GM10248 (cell line): ENCODE measurements at places on chromosomes 11 and 22.
A peak's percentile ranks its signal among the peaks of the same experiment; 100 is the strongest.

DNA sequence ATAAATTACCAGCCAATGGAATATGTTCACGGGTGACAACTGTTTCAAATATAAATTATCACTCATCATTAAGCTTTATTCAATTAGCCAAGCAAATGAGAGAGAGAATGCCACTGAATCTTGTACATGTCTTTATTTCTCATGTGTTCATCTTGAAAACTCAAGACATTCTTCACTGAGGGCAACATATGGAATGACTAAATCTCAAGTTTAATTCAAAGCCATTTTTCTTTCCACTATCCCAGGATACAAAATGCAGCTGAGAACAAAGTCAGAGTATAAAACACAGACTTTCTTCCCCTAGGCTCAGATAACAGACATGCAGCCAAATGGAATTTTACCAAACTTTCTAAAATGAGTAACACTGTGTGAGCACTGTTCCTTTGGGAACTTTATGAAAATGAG, 12.1 kb upstream of the BBOX1 start:
- no peak for DNase-seq

DNA sequence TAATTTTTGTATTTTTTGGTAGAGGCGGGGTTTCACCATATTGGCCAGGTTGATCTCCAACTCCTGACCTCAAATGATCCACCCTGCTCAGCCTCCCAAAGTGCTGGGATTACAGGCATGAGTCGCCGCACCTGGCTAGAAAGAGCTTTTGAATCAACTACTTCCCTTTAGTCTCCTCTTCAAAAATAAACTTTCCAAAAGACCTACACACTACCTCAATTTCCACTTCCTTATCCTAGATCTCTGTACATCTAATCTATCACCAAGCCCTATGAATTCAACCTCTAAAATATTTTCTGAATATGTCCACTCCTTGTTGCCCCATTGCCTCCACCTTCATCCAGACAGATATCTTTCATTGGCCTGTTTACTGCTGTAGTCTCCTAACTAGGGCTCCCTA, 13.1 kb upstream of the DDX6 start:
- DNase-seq = no peak

DNA sequence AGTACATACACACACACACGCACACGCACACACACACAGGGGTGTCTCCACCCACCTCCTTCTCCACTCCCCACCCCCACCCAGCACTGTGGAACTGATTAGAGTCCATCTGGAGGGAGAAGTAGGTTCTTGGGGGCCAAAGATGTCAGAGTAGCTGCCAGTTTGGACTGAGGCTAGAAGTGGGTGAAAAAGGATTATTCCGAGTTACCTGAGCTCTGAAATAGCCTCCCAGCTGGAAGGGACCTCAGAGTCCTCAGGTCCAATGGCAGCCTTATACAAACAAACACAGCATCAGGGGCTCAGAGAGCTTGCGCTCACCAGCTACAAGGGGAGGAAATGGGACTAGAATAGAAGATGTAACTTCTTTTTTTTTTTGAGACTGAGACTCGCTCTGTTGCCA, 20.8 kb downstream of the IL10RA start:
- DNase-seq = no peak

GRCh38 chr11:6191742-6192141, 7.3 kb upstream of the OR52W1 start:
- no peak for DNase-seq

DNA sequence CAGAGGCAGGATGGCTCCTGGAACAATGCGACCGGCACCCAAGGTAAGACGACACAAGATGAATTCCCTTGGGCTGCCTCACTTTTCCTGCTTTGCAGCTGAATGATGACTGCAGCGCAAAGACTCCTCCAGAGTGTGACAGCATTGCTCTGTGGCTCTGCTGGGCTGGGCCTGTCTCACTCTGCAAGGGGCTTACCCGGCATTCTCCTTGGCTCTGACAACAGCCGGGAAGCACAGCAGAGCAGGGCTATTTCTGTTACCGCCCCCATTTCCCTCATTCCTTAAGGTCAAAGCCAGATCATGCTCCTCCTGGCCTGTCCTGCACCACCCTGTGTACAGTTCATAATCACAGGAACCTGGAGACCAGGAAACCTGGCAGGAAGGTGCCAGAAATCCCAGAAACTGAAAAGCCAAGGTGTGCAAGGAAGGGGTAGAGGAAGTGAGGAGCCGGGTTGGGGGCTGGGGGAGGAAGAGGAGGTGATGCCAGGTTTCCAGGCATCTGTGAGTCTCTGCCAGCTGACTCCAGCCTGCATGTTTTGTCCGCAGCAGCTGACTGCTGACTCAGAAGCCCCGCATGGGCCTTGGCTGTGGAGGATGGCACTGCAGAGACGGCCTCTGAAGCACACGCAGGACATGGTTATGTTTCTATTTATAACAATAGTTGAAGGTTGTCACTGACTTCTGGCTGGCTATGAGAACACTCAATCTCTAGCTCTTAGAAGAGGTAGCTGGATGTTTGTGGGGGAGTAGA, 113.6 kb downstream of the MICAL3 start:
- DNase-seq = no peak

DNA sequence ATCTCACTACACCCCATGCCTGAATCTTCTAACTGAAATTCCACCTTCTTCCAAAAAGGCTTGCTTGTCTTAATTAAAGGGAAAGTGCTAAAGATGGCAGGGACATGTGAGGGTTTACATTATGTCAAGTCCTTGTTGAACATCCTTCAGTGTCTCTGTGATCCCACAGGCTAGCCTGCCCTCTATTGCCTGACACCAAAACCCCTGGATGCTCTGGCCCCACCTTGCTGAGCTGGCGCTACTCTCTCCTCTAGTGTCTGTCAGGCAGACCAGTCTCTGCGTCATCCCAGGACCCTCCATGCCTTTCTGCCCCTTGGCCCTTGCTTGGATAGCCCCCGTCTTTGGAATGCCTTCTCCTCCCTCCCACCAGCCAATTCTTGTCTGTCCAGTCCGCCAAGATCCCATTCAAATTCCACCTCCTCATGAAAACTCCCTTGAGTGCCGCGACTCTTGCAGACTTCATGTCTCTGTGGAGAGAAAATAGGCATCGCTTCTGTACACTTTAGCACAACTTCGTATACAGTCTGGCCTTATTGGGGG, 69.3 kb downstream of the PKNOX2 start:
- DNase-seq = no peak

- DNase-seq = no peak
Measured at GRCh38 chr11:129643031-129643721, 172.5 kb upstream of the TMEM45B start.

DNA sequence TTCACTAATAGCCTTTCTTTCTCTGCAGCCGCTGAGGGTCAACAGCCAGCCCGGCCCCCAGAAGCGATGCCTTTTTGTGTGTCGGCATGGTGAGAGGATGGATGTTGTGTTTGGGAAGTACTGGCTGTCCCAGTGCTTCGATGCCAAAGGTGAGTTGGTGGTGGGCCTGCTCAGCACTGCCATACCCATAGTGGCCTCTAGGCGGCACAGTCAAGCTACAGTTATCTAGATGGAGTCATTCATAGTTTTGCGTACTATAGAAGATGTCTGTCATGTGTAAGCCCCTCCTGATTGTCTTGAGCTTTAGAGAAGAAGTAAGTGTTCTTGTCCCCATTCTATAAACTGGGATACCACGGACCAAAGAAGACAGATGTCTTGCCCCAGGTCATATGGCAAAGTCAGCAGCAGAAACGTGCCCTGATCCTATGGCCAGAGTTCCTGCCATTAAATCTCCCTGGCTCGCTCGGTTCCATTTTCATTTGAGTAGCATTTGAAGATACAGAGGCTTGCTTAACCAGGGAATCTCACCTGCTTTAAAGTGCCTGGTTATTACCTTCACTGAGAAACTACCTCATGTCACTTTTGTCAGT, 42.1 kb upstream of the CRTAM start:
- DNase-seq = peak; percentile 68

DNA sequence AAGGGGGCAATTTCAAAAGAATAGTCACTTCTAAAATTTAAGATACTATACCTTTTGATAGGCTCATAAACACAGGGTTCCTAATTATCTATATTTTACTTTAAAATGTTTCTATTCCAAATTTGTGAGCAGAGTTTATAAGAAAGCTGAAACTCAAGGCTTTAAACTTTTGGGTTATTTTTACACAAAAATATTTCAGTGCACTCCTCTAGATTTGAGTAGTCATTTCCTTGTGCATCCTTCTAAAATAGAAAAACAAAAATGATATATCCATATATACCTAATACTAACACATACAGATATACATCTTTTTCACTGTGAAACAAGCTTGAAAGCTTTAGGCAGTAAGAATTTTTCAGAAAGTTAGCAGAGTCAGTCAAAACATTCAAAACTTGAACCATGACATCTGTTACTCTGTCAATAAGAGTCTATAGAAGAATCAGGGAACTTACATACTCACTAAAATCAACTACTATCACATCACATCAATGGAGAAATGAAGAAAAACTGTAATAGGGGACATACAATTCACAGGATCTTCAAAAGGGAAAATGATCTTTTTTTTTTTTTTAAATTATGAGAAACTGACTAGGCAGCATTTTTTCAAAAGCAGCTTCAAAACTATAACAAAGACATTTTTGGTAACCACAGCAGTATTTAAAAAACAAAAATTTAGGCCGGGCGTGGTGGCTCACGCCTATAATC, 5.1 kb downstream of the PHF21A start:
- DNase-seq = no peak

GRCh38 chr11:12800032-12800671, 125.9 kb downstream of the TEAD1 start:
- no peak for DNase-seq

DNA sequence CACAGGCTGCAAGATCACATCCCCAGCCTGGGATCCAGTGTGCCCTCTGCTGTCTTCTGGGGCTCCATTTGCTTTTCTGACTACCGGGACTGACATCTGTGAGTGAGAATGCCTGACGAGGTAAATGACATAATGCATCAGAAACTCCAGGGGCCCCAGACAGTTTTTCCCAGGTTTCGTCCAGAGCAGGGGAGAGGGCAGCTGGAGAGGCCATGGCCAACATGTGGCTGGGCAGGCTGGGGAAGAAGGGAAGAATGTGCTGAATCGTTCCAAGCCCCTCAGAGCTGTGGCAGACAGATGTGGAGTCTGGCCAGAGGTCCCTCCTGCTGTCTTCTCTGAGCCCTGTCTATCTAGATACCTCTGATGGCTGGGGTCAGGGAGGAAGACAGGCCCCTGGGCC, 163.9 kb downstream of the TRIM29 start:
- DNase-seq = no peak

- DNase-seq = no peak
Measured at GRCh38 chr11:35005141-35005780, 88.8 kb downstream of the PDHX start.
